ENCODE measurements at places on chromosomes 3 and 15.

- DNase-seq: no peak
Observed at GRCh38 chr3:27673701-27674100, 48.4 kb downstream of the EOMES start.

DNA sequence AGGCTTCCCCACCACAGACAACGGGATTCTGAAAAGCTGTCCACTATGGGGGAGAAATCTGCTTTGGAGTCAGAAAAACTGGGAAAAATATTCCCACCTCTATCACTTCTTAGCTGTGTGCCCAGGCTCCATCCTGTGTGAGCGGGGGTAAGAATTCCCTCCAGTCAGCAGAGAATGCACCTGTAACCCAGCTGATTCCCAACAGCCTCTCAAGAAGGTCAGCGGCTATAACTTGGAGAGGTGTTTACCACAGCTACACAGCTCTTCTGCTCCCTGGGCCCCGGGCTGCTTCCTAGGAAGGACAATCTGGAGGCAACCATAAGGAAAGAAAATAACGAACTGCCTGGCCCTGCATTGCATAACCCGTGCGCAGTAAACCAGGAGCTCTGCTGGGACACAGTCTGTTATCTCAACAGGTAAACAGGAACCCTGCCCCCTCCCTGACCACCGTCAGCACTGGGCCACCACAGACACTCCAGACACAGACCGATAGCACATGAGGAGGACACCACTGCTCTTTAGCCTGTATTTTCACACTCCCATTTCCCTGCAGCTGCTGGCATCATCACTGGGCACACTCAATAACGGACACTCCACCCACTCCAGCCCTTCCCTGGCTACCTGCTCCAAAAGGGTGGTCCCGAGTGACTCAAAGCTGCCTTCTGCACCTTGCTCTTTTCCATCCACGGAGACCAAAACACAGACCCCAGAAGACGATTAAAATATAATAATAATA is 2.1 kb downstream of the RAB43 start:
- no peak for DNase-seq

DNA sequence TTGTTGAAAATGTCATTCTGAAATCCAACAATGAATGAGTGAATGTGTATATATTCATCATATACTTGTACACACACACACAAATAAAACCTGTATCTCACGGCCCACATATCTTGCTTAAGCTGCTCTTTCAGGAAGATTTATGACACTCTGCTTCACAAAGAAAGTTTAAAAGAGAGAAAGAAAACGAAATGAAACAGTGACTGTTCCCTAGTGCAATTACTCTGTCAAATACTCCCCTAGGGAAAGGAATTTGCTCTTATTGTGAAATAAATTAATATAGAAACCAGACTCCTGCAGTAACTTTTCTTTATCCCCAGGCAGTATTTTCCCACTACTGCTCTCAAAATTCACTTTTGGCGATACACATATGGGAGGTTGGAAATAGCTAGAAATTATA is 329.1 kb downstream of the VPS13C start:
- no peak for DNase-seq

DNA sequence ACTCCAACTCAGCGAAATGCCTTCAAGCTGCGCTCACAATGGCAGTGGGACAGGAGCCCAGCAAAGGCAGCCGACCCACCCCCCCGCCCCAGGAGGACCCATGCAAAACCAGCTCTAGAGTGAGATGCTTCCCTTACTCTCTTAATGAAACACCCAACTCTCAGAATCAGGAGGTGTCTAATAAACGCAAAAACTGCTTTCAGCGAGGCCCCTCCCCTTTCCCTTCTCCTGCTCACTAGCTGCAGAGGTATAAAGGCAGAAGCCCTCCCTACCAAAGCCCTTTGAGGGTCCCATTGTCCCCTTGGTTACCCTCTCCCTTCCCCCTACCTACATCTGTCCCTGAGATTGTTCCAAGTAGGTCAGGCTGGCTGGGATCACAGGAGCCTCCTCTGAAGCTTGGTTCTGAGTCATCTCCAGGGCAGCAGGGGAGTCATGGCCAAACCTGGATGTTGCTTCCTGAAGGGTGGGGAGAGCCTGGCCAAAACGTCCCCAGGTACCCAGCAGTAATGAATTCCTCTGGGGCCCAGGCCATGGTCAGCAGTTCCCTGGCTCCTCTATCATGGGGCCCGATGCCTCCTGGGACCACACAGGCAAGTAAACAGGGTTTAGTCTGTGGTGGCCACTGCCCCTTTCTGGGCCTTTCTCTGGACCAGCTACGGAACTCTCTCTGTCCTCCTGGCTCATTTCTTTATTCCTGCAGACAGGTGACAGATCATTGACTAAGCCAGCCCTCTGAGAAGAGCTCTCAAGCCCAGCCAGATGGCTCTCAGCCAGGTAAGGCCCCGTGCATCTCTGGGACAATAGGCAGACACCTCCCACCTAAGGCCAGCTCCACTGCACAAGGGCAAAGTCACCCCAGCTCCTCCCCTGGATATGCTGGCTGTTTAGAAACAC is 8.6 kb downstream of the KLHL25 start:
- DNase-seq: no peak

- no peak for DNase-seq
Observed at GRCh38 chr15:92629975-92630626, 25.5 kb downstream of the FAM174B start.

DNA sequence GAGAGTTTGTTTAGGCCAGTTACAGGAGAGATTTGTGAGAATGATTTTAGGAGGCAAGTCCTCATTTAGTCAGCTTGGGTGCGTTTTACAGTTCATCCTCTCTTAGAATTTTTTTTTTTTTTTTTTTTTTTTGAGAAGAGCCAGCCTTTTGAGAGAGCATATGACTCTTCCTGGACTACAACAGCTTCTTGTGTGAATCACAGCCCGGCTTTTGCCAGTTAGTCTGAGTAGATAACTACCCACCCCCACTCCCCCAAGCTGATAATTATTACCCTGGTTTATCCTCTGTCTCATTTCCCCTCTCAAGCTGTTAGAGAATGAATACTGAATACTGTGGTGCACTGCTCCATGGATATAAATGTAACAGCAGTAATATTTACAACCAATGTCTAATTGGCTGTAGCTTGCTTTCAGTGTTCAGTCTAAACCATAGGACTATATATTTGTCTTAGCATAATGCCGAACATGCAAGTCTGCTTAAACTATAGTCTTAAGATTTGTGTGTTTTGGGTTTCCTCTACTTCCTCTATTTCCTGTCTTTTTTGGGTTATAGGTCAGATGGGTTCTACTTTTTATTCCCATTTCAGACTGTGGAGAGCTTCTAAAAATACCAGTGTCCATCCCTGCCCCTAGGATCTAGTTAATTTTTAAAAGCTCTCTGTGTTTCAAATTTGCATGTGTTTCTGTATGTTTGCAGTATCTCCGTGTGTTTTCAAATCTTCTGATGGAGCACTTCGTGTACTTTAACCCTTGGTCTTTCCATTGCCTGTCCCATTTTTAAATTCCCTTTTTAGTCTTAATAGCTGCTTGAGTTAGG is 8.0 kb downstream of the CHD2 start:
- no peak for DNase-seq

DNA sequence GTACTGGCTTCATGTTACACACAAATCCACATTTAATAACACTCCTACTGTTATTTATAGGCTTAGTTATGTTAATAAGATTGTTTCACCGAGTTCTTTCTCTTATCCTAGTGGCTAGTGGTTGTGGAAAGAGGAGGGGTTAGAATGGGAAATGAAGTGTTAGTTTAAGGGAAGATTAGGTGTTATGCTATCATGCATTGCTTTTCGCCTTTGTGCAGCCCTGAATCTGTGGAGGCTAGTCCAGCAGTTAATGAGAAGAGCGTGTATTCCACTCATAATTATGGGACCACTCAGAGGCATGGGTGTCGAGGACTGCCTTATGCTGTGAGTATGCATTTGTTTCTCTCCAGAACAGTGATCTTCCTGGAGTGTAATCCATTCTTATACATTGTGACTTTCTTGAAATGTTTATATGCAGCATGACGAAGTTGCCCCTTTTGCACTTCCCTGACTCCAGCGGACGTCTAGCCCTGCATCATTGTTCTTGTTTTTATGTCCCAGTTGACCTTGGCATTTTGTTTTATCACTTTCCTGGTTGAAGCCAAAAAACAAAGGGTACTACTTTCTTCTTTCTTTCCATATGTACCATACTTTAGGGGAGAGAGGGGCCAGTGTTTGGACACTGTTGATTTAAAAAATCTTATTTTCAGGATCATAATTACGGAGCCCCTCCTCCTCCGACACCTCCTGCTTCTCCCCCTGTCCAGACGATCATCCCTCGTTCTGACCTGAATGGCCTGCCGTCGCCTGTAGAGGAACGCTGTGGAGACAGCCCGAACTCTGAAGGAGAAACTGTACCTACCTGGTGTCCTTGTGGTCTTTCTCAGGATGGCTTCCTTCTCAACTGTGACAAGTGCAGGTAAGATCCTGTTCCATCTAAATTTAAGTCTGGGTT is 36.5 kb downstream of the SETD5 start:
- no peak for DNase-seq

- no peak for DNase-seq
Observed at GRCh38 chr15:96334017-96334704, 3.7 kb downstream of the NR2F2 start.

- no peak for DNase-seq
Observed at GRCh38 chr15:100842756-100843730, 36.6 kb upstream of the ALDH1A3 start.

- DNase-seq: no peak
Observed at GRCh38 chr3:122283796-122284445, 41.1 kb upstream of the CSTA start.

DNA sequence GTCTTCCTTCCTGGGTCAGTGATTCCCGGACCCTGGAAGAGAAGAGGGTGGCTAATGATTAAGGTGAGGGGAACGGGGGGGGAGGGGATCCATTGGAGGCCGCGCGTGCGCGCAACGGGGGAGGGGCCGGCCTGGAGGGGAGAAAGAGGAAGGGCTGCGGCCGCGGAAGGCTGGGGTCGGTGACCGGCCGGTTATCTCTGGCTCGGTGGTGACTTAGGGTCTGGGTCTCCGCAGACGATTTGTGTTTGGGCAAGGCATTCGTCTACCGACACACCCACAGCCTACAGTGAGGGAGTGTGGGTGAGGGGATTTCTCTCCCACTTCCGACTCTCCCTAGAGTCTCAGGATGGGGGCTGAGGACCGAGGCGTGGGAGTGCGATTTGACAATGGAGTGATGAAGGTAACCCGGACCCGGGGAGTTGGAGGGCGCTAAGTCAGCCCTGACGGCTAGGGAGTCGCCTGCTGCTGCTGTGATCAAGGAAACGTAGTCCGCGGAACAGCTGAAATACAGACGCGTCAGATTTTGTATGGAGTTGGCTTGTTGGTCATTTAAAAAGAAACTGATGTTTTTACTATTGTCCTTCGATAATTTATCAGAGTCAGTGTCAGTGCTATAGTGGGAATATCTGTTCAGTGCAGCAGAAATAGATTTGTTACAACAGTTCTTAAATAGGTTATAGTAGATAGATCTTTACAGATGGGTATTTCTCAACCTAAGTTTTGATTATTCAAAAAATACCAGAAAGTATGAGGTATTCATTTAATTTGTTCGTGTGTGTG is 733 bp downstream of the RNF111 start:
- peak; percentile 33 for DNase-seq

GRCh38 chr15:81880314-81880713 is 165.5 kb downstream of the MEX3B start:
- no peak for DNase-seq

DNA sequence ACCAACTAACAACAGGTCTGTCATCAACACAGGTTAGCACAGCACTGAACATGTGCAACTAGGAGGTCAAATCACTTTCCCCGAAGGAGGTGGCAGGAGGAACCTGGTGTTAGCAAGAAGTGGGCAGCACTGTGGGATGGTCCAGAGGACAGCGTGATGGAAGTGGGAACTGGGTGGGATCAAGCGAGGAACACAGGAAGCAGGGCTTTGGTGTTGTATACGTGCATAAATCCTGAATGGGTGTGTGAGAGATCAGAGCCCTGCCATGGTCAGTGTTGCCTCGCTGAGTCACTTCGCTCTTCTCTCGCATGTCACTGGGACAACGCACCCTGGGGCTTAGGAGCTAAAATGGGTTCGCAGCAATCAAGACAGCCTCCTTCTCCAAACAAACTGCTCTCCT is 62.1 kb downstream of the MOBP start:
- DNase-seq: no peak

GRCh38 chr3:22231061-22231460 is 480.1 kb upstream of the ZNF385D start:
- no peak for DNase-seq

- DNase-seq: no peak
Observed at GRCh38 chr3:183085634-183086390, 13.5 kb downstream of the MCCC1 start.

DNA sequence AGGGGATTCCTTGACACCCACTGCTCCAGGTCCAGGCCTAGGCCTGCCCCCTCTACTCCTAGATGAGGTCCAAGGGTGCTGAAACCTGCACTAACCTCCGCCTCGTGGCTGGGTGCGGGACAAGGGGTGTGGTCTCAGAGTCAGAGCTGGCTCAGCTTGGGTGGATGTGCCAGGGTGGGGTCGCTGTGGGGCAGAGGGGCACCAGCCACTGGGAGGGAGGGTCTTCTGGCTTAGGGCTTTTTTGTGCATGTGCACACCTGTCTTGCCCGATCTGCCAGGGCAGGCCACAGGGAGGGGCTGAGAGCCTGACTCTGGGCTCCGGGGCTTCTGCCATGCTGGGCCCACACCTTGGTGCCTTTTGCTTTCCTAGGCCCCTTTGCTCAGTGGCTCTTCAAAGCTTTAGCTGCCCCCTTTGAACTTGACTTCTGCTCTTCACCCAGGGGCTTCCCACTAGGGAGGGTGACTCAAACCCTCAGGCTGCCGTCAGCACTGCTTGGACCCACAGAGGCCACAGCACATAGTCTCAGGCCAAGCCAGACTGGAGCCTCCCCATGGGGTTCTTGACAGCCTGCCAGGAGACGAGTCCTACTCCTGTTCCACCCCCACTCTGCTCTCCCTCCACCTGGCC is 73.0 kb downstream of the KLF13 start:
- DNase-seq: no peak

DNA sequence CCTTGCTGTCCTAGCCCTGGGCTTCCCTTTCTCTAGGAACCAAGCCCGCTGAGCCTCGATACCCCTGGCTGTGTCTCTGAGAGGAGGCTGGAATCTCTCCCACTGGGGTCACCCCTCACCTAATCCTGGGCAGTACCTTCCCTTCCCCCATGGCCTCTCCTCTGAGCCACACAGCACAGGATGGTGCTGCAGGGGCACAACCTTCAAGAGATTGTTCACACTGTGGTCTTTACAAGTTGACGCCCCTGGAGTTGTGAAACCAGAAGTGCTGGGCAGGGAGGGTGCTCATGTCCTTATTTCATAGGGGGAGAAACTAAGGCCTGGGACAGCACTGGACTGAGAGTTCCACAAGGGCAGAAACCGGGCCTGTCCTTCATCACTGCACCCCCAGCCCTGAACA is 70.9 kb upstream of the TMEM115 start:
- DNase-seq: no peak

DNA sequence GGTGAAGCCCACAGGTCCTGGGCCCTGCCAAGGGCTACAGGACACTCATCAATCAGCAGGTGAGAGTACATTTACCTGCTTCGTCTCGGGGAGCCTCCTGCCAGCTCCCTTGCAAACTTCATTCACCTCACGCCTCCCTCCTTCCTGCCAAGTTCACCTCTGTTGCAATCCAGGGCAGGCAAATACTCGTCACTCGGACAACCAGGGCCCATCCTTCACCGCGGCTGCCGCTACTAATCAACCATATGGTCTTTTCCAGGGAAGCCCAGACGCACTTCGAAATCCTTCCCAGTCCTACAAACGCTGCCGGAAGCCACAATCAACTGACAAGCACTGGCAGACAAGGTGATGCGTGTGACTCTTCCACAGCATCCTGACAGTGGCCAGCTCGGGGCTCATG is 200.7 kb upstream of the NSMCE3 start:
- no peak for DNase-seq

GRCh38 chr3:177322881-177323280 is 125.6 kb upstream of the TBL1XR1 start:
- no peak for DNase-seq

Measured in stimulated activated CD8-positive, alpha-beta memory T cell treated with anti-CD3 and anti-CD28 coated beads, Interleukin-15, amount 100 ng/mL, for 4 hours (primary cell).